Vagina (tissue), 2 donors: ENCODE measurements at places on chromosomes 16 and 17. TPM values are rescaled to one million over a fixed set of nuclear protein-coding genes. Genes with fewer than 3 reads are reported as not detected.
A peak's percentile ranks its signal among the peaks of the same experiment; 100 is the strongest.

The PROCA1 gene
- 1.5 TPM for total RNA-seq

The CSH2 gene
- not detected for total RNA-seq

The KRTAP9-2 gene
- not detected for total RNA-seq

The CA7 gene
- total RNA-seq: not detected

GRCh38 chr16:85395913-85396878 lies 216.9 kb upstream of the GSE1 start:
- H3K36me3 ChIP-seq: no peaks in the 10 kb centered on the region
- H3K27ac ChIP-seq: peak overlapping the region; percentile 70
- H3K4me3 ChIP-seq: no peak overlapping the region
- no peaks in the 10 kb centered on the region for H3K27me3 ChIP-seq

- H3K27ac ChIP-seq: no peak overlapping the region
- H3K4me1 ChIP-seq: peaks cover 5% of the 10 kb centered on the region
- peak; percentile 64 for DNase-seq
- no peaks in the 10 kb centered on the region for H3K27me3 ChIP-seq
- no peak overlapping the region for H3K4me3 ChIP-seq
Measured at GRCh38 chr16:57576429-57576870, 34.0 kb downstream of the ADGRG5 start.

- H3K27ac ChIP-seq: no peak overlapping the region
- peaks cover 12% of the 10 kb centered on the region for H3K4me1 ChIP-seq
- no peaks in the 10 kb centered on the region for H3K36me3 ChIP-seq
- H3K4me3 ChIP-seq: no peak overlapping the region
- H3K27me3 ChIP-seq: no peaks in the 10 kb centered on the region
Measured at GRCh38 chr16:23635958-23636357, 5.2 kb downstream of the PALB2 start.

The TUBG2 gene
- 44.7 TPM for total RNA-seq

DNA sequence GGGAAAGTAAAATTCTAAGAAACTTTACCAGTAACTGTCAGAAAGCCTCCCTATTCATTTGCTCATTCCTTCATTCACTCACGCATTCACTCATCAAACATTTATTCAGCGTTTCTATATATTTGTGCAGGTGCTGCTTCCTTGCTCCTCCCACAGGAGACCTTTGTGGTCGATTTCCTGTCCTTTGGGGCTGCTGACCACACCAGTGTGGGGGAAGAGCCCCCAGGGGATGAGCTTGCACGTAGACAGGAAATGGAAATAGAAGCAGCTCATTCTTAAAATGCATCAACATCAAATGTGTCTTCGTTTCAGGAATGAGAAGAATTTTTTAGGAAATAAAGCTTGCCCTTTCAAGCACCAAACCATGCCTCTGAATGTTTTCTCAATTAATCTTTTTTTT lies 9.6 kb downstream of the PIK3R6 start:
- no peaks in the 10 kb centered on the region for H3K4me1 ChIP-seq
- no peak for DNase-seq
- H3K36me3 ChIP-seq: no peaks in the 10 kb centered on the region

The USP22 gene
- 79.1 TPM for total RNA-seq

- H3K4me1 ChIP-seq: no peaks in the 10 kb centered on the region
- no peaks in the 10 kb centered on the region for H3K27me3 ChIP-seq
- no peak overlapping the region for H3K4me3 ChIP-seq
- H3K36me3 ChIP-seq: no peaks in the 10 kb centered on the region
- no peak for DNase-seq
Measured at GRCh38 chr16:55274391-55274790, 49.6 kb upstream of the IRX6 start.

The ARL16 gene
- total RNA-seq: 24.1 TPM

GRCh38 chr17:61017317-61018006 lies 339.8 kb downstream of the BCAS3 start:
- no peak overlapping the region for H3K27ac ChIP-seq
- no peak for DNase-seq
- H3K36me3 ChIP-seq: no peaks in the 10 kb centered on the region
- H3K27me3 ChIP-seq: no peaks in the 10 kb centered on the region
- H3K4me3 ChIP-seq: no peak overlapping the region
- H3K4me1 ChIP-seq: no peaks in the 10 kb centered on the region
